ENCODE measurements at places on chromosomes 11 and 22. TPM values are rescaled to one million over a fixed set of nuclear protein-coding genes. Genes with fewer than 3 reads are reported as not detected.

The PDGFB gene
- polyA plus RNA-seq = 0.13 TPM

DNA sequence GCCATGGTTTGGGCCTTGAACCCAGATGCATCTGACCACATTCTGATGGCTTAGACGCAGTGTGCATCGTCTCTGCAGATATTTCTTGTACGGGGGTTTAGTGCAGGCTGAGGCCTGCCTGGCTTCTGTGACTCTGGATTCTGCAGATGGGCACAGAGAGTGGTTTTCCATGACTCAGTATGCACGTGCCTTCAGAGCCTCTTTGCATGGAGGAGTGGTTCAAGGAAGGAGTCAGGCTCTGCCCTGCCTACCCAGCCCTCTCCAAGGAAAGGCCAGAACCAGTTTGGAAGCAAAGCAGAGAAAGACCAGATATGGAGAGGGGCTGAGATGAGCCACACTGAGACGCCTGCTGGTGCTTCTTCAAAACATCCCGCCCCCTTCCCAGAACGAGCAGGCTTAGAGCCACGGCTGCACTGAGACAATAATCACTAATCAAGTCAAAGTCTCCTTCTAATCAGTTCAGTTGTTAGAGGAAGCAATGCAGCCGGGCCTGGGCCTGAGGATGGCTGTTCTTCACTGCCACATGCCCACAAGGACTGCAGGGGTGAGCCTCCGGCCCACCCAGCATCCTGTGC lies 308.9 kb downstream of the NXPE2 start:
- DNase-seq = no peak

DNA sequence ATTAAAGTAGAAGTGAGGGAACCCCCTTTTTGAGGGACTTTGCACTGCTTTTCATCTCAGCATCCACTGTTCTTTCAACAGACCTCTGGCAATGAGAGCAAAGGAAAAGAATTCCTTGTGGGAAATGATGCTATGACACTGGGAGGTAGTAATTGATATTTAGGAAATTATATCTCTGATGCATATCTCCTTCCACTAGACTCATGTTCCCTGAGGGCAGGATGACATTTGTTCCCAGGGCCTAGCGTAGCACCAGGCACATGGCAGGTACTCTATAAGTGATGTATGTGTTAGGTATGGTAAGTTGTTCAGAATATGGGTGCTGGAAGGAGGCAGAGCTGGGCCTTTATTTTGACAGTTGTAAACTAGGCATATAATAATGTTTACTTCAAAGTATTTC lies 142.9 kb downstream of the CCDC81 start:
- DNase-seq = no peak

GRCh38 chr11:75324740-75325139 lies 26.7 kb downstream of the ARRB1 start:
- DNase-seq = no peak

DNA sequence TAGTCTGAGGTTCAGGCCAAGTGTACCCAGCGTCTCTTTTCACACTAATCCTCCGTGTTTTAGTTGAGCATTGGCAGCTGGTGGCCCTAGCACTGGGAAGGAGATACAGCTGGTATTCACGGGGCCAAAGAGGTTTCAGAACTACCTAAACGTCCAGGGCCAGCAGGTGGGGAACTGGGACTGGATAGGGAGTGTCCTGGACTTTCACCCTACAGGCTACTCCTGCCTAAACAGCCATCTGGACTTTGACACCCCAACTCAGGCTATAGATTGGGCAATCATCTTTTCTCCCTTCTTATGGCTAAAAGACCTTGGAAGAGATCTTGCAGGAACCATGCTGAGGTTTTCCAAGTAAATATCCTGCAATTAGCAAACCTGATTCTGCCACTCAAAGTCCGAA lies 2.8 kb downstream of the SPON1 start:
- DNase-seq = no peak

- DNase-seq = no peak
Measured at GRCh38 chr11:67697846-67698245, 23.4 kb upstream of the ALDH3B2 start.

GRCh38 chr11:44269369-44270351 lies 40.3 kb downstream of the ALX4 start:
- DNase-seq = no peak

DNA sequence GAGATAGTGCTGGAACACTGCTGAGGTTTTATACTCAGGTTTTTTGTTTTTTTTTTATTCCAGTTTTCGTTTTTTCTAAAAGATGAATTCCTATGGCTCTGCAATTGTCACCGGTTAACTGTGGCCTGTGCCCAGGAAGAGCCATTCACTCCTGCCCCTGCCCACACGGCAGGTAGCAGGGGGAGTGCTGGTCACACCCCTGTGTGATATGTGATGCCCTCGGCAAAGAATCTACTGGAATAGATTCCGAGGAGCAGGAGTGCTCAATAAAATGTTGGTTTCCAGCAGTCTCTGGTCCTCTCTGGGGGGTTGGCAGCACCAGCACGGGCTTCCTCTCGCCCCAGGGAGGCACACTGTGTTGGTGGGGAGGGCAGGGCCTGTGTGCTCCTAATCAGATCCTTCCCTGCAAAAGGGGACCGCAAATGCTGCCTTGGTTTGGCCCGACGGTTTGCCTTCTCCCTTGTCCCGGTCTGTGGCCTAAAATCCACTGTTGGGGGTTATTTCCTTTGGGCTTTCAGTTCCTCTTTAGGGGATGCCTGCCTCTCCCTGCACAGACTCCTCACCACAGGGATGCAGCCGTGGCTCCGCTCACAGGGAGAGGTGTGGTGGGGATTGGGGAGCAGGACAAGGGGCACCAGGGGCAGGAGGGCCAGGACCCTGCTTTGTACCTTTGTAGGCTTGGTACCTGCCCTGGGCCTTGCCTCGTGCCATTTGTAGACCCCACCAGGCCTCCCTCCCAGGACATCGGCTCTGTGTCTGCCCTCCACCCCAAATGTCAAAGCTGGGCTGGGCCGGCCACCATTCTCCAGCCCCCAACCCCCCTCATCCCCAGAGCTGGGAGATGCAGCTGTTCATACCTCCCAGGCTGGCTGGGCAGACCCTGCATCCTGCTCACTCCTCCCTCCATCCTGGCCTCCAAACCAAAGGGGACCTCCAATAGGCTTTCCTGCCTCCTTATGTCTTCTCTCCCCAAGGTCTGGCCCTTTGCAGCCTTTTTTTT lies 13.5 kb downstream of the MCAT start:
- DNase-seq = no peak

GRCh38 chr11:90148900-90149299 lies 14.4 kb downstream of the NAALAD2 start:
- no peak for DNase-seq

DNA sequence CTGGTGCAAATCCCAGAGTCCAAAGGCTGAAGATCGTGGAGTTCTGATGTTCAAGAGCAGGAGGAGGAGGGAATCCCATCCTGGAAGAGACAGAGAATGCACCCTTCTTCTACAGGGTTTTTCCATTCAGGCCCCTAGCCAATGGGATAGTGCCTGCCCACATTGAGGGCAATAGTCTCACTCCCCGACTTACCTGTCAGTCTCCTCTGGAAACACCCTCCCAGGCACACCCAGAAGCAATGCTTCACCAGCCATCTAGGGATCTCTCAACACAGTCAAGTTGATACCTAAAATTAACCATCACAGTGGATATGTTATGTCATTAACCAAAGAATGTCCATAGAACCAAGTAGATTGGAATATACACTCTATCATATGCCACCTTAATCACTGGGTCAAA lies 72.9 kb downstream of the FAM83F start:
- DNase-seq = no peak

DNA sequence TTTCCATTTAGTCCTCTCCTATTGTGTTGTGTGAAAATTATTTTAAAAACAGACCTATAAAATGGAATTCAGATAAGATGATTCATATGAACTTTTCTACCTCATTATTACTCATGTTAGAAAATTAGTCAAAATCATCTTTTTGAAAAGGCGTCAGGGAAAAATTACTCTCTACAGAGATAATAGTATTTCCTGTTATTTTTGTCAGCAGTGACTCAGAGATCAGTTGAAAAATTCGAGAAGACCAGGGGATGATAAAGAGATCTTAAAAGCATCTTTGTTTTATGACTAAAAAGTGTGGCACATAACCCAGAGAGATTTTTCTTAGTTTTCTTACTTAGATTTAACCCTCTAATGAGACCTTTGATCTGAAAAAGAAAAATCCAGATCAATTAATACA lies 157.9 kb upstream of the CARD18 start:
- peak; percentile 33 for DNase-seq

DNA sequence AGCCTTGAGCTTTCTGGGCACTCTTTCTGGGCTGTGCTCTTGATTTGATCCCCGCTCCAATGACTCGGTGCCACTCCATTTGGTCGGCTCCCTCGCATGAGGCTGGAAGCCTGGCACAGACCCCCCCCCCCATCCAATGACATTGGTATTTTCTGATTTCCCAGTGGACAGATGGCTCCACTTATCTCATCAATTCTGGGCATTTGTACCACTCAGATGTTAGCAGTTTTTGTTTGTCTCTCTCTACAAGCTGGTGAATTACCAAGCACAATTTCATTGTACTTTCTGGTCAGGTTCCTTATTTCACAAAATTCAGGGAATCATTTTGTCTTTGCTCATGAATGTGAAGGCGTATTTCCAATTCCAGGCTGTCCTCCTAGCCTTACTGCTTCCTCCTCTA lies 9.1 kb downstream of the DNAL4 start:
- DNase-seq = no peak

DNA sequence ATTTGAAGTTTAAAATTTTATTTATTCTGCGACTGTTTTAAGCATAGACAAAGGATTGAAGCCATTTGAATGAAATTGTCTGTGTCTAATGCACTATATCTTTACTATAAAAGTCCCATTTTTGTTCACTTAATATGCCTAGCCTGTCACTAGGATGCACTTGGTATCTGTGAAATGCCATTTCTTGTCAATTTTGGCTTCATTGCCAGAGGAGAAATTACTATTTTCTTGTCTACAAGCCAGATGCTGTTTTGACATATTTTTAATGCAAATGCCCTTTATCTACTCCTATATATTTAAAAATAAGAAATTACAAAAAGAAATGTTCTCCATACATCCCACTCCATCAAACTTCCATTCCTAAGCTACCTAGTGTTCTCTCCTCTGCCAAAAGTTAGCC lies 1704.5 kb upstream of the RAG2 start:
- DNase-seq = no peak

The UPK3A gene
- polyA plus RNA-seq = not detected

The GGT1 gene
- 2.0 TPM for polyA plus RNA-seq

GRCh38 chr11:60762851-60763691 lies 6.4 kb downstream of the MS4A15 start:
- DNase-seq = no peak

Measured in BJ (cell line).